ENCODE measurements at places on chromosomes 5 and 9.
A peak's percentile ranks its signal among the peaks of the same experiment; 100 is the strongest.

DNA sequence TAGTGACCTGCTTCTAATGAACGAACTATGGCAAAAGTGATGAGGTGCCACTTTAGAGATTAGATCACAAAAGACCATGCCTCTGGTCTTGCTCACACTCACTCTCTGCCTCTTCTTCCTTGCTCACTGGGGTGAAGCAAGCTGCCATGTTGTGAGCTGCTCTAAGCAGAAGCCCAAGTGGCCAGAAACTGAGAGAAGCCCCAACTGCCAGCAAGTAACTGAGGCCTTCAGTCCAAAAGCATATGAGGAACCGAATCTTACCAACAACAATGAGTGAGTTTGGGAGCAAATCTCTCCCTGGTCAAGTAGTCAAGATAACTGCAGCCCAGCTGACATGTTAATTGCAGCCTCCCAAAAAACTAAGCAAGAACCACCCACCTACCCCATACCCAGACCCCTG lies 126.0 kb upstream of the ACO1 start:
- no peak for DNase-seq

DNA sequence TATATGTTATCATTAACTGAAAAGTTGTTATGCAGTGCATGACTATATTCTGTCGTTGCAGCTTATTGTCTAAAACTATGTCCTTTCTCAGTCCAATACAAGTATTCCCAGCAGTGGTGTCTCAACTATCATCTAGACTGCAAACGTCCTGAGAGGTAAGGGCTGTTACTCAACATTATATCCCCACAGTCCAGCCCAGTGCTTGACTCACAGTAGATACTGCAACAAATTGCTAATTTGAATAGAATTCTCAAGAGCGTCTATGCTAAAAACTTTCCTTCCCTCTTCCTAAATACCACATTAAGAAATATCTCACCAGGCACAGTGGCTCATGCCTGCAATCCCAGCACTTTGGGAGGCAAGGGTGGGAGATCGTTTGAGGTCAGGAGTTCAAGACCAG lies 37.7 kb upstream of the PCSK5 start:
- DNase-seq = no peak

DNA sequence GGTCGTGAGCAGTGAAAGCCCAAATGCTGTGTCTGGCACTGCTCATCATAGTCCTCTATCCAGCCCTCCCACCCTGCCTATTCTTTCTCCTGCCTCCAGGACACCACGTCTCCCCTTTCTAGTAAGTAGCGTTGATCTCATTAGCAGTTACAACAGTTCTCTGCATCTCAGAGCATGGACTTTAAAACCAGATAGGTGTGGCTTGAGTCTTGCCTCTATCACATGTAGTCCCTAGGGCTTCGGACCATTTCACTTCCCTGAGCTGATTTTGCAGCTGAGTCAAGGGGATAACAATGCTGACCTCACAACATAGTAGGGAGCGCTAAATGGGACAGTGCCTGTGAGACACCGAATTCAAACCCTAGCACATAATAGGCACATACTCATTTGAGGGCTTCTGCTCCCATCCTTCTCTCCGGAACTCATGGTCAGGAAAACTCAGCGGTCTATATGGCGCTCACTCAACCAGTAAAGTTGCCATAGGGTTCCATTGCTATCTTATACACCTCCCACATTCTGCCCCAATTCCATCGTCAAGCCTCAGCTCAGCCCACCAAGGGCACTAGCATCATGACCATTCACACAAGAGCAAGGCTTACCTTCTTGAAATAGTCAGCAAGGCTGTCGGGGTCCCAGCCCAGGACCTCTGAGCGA lies 515 bp downstream of the LCP2 start:
- peak; percentile 54 for DNase-seq

- no peak for DNase-seq
Observed at GRCh38 chr5:110716247-110717245, 9.9 kb downstream of the TMEM232 start.

DNA sequence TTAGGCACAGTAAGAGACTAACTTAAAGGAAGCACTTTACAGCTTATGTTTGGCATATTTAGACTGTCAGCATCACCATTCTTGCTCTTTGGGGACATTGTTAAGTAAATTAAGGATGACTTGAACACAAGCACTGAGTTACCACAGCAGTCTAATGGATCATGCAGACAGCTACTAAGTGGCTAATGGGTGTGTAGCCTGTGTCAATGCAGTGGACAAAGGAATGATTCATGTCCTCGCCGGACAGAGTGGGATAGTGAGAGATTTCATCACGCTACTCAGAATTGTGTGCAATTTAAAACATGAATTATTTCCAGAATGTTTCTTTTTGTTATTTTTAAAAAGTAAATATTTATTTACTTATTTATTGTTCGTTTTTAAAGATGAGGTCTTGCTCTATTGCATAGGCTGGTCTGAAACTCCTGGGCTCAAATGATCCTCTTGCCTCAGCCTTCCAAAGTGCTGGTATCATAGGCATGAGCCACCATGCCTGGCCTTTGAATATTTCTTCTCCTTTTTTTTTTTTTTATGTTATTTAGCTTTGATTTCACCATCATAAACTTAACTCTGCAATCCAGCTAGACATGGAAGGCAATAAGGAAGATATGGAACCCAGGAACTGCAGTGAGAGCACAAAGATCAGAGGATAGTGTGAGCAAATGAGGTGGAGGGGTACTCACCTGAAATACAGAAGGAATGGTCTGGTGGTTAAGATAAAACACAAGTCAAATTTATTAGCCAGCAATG lies 53.0 kb upstream of the KLF4 start:
- no peak for DNase-seq

- DNase-seq = no peak
Observed at GRCh38 chr9:93644397-93645088, 68.2 kb downstream of the PHF2 start.

Data from GM13977 (cell line).